Suprapubic skin (tissue), 4 donors: ENCODE measurements at places on chromosomes 1 and 21.

DNA sequence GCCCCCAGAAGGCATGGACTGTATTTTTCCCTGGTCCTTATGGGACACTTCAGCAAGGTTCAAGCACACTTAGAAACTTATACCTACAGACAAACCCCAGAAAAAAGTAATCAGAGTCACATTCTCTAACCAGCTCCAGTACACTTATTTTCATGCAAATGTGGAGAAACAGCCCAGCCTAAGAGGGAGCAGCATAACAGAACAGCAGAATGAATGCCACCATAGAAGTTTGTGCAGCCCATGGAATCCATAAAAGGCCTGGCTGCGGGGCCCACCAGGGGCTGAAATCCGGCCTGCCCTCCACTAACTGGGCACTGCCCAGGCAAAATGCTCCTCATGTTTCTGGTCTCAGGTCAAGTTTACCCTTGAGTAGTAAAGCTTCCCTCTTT lies 60.4 kb upstream of the ATP1A1 start:
- no peak for DNase-seq

DNA sequence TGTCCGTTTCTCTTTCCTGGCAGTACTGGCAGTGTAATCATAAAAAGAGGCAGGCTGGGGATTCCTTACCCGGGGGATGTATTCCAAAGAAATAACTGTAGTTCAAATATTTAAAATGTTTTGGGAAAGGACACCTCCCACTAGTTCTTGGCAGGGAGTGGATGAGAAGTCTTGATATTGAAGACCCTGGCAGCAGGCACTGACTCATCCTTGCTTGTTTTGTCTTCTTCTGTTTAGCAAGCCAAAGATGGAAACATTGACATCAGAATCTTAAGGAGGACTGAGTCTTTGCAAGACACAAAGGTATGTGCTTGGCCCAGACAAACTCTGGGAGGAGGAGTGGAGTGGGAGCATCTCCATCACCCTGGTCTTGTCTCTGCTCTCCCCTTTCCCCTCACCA lies 639 bp downstream of the IL20 start:
- DNase-seq, result no peak

DNA sequence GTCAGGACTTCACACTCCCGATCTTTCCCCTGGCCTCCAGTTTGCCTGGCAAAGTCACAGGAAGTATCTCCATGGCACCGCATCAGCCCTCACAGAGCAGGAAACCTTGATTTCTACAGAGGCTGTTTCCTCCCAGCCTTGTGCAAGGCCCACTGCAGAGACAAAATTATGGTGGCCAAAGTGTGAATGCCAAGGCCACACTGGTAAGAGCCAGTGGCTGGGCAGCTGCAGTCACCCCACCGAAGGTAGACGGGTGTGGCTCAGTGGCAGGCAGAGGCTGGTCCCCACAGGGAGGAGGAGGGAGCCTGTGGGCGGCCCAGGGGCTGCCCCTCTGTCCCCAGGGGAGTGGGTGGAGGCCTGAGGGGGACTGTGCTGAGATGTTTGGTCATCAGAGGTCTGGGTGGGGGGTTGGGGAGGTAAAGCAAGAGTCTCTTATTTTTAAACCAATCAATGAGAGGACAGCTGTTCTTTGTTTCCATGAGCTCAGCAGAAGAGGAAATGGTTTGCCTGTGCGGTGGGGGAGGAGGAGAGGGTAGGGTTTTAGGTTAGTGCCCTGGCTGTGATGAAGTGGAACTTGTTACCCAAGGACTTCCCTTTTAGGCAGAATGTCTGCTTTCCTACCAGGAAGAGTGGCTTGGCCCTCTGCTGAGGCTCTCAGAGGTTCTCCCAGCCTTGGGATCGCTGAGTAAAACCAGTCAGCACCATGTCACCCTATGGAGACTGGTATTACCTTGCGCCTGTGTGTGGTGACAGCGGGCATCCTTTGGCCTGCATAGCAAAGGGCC lies 18.0 kb upstream of the BTG2 start:
- no peak for DNase-seq

DNA sequence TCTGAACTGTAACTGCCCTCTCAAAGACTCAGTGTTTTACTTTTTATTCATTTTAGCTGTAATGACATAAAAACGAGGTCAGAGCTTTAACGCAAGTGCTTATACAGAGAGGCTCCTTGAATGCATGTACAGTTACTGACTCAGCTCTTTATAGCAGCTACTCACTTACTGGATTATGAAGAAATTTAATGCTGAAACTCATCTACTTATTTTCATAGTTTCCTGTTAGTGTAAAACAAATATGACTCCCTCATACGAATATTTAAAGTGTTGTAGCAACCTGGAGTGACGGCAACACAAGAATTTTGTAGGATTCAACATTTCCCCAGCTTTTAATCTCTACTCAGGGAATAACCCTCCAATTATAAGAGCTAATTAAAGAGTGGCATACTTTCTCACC lies 32.7 kb downstream of the ADSS2 start:
- DNase-seq, result no peak

GRCh38 chr1:55463814-55464475 lies 248.8 kb upstream of the USP24 start:
- DNase-seq, result no peak

DNA sequence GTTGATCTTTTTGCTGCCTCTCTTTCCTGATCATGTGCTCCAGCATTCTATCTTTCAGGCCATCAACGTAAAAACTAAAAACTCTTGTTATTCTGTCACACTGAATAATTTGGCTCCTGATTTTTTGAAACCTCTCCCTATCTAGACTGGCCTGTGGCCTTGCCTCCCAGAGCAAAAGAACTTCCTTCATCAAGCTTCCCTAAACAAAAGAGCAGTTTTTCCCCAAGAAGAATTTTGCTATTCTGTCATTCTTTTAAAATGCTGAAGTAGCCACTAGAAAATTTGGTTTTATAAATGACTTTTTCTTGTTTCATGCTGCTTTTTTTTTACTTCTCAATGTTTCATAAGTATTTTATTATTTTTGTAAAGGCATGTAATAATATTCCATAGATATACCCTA lies 37.1 kb upstream of the CR2 start:
- no peak for DNase-seq

DNA sequence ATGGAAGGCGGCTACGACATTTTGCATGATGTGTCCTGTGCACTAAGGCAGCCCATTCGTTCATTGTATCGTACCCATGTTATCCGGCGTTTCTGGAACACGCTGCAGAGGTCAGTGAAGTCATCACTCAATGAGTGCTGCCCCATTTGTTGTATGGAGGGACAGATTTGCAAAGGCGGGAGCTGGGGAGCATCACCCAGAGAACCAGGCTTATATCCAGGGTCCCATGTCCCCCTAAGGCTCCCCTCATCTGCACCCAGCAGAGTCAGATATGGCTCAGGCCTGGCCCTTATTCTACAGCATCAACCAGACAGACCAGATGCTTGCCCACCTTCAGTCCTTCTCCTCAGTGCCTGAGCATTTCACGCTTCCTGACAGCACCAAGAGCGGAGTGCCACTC lies 31.2 kb downstream of the SZT2 start:
- DNase-seq, result no peak

- no peak for DNase-seq
Observed at GRCh38 chr1:55547405-55547804, 332.2 kb upstream of the USP24 start.

DNA sequence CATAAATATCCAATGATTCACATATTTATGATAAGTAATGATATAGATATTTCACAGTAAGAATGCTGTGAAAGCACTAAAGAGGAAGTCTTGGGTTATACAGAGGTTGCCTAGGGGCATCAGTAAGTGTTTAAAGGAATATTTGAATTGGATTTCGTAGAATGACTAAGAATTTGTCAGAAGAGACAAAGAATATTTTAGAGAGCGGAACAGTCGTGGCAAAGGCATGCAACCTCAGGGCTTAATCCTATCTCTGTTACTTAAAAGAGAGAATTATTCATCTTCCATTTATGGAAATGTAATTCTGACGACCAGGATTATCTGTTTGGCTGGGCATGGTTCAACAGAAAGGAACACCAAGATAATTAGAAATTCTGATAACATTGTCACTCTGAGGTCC lies 171.9 kb upstream of the NR5A2 start:
- no peak for DNase-seq

- no peak for DNase-seq
Observed at GRCh38 chr1:62241371-62242131, 46.9 kb downstream of the L1TD1 start.

GRCh38 chr1:26787381-26787705 lies 407 bp upstream of the PIGV start:
- no peak for DNase-seq
